ENCODE measurements at places on chromosomes 1 and 21.

- DNase-seq, result no peak
These were observed 30.4 kb upstream of the ZFYVE9 start for GRCh38 chr1:52111492-52111891.

GRCh38 chr1:110070671-110071242 is at the start of gene ALX3:
ALX3 (minus strand) TSS chr1:110070672; CDS start chr1:110070612, 60 bp downstream.
- no peak for DNase-seq

DNA sequence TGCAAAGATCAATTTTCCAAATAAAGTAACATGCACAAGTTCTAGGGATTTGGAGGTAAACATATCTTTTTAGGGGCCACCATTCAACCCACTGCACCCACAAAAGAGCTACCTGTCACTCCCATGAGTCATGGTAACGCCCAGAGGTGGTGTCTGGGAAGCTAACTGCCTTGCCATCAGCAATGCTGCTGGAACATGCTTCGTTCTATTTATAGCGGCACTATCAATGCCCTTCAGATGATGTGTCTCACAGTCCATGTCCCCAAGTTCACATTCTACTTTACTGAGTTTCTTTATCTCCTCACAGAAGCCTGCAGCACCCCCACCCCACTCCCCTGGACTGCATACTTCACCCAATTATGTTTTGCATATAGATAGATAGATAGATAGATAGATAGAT is 95.4 kb downstream of the LPAR3 start:
- no peak for DNase-seq

- DNase-seq, result peak; percentile 62
These were observed 25.2 kb upstream of the RCAN1 start for GRCh38 chr21:34639882-34640788.

- DNase-seq, result no peak
These were observed 269.4 kb downstream of the PTPRU start for GRCh38 chr1:29505532-29506220.

- DNase-seq, result no peak
These were observed 38.1 kb upstream of the A3GALT2 start for GRCh38 chr1:33358795-33359503.

DNA sequence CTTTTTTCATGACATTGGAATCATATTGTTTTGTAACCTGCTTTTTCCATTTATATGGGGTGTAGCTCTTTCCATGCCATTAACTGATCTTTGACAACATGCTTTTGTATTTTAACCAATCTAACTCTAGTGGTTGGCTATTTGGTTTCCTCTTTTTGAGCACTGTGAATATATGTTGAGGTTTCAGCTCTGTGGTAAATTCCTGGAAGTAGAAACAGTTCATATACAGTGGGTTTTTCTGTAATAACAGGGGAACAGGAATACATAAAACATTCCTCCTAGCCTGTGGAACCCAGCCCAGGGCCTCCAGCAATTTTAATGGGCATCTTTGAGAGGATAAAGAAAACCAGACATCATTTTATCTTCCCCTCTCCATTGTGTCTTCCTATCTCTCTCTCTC is 17.4 kb downstream of the AZIN2 start:
- DNase-seq, result no peak

- no peak for DNase-seq
These were observed 3.9 kb downstream of the ID3 start for GRCh38 chr1:23555270-23555985.

DNA sequence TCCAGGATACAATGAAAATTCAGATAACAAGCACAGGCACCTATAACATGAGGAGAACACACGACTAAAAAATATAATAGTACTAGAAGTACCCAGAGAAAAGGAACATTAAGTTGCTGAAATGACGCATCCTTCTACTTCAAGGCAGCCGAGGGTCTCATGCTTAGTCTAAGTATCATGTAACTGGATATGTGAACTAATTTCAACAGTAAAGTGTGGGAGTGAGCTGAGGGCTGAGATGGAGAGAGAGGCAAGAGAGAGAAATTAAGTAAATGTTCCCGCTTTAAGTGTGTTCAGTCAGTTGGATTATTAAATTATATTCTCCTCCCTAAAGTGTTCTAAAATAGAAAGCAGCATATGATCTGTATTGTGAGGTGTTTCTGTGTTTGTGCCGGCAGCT is 152.2 kb upstream of the KRTAP19-8 start:
- no peak for DNase-seq

DNA sequence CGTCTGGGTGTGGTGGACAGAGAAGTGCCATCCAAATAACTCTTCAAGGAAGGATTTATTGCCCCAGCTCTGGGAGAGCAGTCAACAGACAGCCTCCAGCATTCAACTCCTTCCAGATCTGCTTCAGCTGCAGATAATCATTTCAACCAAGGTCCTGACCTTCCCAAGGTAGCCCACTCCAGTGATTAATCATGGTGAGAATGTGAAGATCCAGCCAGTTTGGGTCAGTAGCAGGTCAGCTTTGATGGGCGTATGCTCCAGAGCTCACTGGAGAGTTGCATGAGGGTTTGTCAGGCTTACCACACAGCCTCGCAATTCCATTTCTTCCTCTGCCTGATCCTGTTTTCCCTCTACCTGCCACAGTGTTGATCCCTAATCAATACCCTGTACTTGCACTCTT is 214.5 kb upstream of the ZRANB2 start:
- DNase-seq, result no peak

DNA sequence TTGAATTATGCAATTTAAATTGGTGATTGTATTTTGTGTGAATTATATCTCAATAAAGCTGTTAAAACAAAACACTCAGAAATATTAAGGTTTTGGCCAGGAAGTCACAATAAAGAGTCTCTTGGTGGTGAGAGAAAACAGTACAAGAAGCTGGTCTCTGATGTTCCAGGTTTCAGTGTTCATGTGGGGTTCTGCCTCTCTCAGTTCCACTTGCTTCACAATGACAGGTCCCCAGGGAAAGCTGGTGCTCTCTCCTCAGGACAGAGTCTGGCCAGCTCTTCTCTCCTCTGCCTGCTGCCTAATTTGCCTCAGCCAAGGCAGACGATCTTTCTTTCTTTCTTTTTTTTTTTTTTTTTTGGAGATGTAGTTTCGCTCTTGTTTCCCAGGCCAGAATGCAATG is 342.9 kb upstream of the PLXNA2 start:
- DNase-seq, result no peak

- DNase-seq, result no peak
These were observed 14.8 kb downstream of the PSEN2 start for GRCh38 chr1:226884966-226885820.

DNA sequence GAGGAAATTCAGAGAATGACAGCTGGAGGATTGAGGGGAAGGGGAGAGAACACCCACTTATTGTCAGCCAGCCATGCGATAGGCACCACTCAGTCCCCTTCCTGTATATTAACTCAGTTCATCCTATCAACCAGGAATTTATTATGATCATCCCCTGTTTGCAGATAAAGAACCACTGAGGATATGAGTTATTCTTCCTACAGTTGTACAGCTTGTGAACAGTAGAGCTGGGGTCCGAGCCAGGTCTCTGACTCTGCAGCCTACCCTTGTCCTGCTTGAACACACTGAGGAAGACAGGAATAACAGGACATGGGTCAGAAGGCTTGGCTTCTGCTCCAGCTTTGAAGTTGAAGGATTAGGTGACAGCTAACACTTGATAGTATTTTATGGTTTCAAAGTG is 42.0 kb upstream of the SCMH1 start:
- DNase-seq, result no peak

DNA sequence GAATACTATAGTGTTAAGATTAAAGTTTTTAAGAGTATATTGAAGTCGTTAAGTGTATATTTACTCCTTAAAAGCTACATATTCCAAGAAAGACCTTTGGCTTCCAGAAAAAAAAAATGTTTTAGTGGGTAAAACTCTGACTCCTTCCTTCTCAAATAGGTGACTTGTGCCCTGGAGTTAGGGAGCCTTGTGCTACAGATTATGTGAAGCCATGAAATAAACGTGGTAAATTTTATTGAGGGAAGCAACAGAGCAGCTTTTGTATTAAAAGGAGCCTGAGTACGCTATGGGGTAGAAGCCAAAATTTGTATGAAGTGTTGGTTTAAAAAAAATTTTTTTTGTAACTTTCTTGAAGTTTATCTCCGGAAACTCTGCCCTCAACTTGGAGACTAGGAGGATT is 994 bp downstream of the RO60 start:
- DNase-seq, result no peak

DNA sequence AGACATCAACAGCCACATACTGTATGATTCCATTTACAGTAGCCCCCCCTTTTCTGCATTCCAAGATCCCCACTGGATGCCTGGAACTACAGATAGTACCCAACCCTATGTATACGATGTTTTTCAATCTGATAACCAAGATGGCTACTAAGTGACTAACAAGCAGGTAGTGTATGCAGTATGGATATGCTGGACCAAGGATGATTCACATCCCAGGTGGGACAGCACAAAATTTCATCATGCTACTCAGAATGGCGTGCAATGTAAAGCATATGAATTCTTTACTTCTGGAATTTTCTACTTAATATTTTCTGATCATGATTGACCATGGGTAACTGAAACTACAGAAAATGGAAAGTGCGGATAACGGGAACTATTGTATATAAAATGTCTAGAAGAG is 30.0 kb upstream of the MRPS6 start:
- DNase-seq, result no peak

DNA sequence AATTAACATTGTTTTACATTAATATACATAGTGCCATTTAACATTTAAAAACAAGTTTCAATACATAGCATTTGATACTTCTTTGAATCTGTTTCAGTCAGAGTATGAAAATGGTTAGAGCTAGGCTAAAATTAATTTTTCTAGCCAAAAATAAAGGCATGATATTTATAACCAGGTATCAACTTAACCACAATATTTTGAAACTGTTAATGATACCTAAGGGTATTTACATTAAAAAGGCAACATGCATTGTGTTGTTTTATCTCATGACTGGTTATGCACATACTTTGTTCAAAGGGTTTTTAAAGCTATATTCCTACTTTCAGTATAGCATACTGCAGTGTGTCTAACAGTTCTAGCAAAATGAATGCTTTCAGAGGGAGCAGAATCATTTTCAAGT is 130.0 kb downstream of the HS2ST1 start:
- no peak for DNase-seq

- DNase-seq, result no peak
These were observed 75.9 kb downstream of the ZSCAN20 start for GRCh38 chr1:33548319-33548718.

All from activated CD4-positive, alpha-beta T cell treated with anti-CD3 and anti-CD28 coated beads for 48 hours (primary cell).